ENCODE measurements at places on chromosomes 3 and 15.

DNA sequence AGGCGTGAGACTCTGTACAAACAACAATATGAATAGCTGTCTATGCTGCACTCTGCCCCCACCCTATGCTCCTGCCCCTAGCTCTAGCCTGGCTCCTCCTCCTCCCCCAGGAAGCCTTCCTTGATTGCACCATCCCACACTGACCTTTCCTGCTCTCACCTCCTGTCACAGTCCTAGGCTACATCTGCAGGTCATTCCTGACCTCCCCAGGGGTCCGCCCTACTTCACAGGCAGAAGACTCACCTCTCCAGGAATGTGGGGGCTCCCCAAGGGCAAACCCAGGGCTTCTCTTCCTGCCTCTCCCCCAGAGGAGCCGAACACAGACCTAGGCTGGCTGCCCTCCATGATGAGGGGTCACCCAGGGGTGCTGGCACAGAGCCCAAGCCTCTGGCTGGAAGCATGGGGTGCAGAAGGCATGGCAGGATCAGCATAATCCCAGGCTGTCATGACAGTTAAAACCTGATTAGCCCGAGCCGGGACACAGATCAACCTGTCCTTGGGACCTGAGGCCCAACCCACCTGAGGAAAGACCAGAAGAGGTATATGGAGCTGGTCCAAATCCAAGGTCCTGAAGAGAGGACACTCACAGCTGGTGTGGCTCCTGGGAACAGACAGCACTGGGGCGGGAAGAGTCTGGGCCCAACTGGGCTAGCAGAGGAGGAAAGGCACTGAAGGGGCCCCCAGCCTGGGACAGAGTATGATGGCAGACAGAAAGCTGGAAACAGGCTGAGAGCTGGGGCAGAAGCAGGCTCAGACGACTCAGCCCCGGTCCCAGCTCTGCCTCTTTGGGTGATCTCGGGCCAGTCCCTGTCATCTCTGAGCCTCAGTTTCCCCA, 5.9 kb downstream of the SEMA7A start:
- no peak for DNase-seq

GRCh38 chr15:69565066-69565655, 112.5 kb downstream of the RPLP1 start:
- DNase-seq: no peak

DNA sequence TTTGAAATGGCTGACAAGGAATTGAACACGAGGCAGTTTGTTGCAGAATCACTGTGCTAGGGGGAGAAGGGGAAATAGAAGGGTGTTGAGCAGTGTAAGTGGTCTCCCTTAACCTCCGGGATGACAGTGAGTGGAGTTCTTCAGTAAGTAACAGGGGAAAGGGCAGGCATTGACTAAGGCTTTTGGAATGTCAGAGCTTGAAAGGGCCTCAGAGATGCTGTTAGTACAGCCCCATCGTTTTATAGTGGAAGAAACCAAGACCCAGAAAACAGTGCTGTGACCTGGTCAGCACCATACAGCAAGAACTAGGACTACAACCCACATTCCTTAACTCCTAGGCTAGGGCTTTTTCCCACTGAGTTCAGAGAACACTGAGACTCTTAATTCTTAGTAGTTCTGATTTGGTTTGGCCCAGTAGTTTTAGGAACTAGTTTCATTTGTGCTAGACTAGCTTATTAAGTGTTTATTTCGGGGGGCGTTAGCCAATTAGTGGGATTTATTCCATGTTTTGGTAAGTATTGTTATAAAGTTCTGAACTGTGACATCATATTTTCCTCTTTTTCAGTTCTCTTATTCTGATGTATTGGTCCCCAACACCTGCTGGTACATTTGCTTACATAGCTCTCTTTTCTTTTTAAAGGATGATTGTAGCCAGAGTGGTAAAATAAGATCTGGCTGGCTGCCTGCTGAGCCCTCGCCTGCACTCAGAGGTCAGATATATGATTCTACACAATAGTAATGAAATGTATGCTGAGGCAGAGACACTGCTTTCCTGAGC, 34.2 kb downstream of the RAB11A start:
- DNase-seq: no peak

- peak; percentile 26 for DNase-seq
Measured at GRCh38 chr3:36944641-36945270, at the start of gene TRANK1. TSS of gene TRANK1 (minus strand) at chr3:36945054. CDS start at chr3:36944809, 245 bp downstream.

DNA sequence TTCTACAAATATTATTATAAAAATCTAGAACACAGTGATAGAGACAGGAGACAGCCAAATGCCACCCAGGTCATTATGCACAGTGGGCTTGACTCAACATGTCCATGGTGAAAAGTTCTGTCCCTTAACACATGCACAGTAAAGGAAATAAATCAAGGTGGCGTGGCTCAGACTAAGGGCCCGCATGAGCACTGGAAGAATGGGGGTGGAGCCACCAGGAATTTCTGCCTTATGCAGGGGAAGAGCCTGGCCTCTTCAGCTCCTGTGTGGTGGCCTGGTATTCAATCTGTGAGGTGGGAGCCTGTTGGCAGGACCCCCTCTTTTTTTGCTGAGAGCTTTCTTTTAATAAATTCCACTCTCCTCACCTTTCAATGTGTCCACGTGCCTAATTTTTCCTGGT, 17.2 kb upstream of the SPG21 start:
- no peak for DNase-seq

DNA sequence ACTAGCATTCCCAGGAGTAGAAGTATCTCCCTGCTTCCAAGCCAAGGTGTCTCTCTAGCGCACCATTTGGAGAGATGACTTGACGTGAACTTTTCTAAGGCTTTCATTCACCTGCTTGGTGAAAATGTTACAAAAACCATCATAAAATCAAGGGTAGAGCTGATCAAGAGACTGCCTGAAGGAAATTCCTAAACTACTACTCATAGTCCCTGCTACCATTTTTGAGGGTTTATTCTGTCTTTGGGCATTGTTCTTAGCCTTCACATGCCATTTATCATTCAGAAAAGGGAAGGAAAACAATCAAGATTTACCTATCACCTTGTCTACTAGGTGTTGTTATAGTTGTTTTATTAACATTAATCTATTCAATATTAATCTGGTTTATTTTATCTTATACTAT, 525.8 kb downstream of the NTRK3 start:
- DNase-seq: no peak

DNA sequence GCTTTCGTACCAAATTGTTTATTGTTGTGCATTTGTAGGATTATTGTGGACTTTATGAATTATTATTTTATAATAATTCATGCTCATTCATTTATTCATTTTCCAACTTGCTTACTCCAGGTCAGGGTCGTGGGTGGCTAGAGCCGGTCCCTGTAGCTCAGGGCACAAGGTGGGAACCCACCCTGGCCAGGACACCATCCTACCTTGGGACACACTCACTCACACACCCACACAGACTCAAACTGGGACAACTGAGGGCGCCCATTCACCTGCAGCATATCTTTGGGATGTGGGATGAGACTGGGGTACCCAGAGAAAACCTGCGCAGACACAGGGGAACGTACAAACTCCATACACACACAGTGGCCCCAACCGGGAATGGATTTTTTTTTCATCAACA, 40.6 kb downstream of the SSUH2 start:
- DNase-seq: no peak

DNA sequence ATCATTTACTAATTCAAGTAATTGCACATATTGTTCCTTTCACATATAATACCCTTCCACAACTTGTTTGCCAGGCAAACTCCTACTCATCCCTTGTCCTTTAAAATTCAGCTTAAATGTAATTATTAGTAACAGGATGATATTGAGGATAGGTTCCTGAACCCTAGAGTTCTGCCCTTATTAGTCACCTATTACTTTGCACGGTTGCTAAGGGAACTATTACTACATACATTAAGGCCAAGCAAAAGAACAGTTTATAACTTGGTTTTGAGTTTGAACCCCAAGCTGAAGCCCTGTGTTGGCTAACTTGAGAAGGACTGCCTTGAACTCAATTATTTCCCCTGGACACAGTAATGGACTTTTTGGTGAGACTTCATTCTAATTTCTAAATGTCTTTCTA, 529.7 kb downstream of the IGSF11 start:
- DNase-seq: no peak

DNA sequence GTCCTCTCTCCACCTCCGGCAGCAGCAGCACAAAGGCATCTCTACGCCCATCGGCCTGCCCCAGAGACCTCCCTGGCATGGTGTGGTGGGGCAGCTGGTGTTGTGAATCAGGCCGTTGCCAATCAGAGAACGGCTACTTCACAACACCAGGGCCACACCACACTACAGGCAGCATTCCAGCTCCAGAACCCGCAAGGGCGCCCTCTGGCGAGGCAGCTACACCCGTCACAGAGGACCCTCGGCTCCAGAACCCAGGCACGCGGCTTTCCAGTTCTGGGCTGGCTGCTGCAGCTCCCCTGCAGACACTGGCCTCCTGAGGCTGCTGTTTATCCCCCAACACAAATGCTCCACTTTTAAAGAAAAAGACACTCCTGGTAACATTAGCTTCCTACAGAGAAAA, 127.5 kb upstream of the TOPAZ1 start:
- no peak for DNase-seq

DNA sequence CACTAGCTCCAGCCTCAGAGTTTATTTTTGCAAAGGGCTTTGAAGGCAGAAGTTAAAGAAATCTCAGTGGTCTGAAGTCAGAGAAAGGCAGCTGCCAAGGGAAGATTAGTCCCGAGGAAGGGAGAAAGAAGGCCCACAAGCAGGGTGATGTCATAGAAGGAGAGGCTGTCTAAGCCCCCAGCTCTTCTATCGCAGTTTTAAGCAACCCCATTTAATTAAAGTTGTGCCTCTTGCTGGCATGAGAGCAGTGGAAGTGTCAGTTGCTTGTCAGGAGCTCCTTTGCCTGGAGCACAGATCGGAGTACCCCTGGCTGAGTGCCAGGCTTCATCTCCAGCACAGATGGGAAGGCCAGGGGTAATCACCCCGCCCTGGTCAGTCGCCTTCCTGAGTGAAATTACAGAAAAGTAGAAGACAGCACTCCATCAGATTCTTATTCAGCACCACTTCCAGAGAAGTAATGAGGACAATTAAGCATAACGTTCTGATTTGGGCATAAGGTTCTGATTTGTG, 530.7 kb downstream of the EPHB1 start:
- no peak for DNase-seq

All from thoracic aorta (tissue), 2 donors.